ENCODE measurements at places on chromosomes 5 and 9.

DNA sequence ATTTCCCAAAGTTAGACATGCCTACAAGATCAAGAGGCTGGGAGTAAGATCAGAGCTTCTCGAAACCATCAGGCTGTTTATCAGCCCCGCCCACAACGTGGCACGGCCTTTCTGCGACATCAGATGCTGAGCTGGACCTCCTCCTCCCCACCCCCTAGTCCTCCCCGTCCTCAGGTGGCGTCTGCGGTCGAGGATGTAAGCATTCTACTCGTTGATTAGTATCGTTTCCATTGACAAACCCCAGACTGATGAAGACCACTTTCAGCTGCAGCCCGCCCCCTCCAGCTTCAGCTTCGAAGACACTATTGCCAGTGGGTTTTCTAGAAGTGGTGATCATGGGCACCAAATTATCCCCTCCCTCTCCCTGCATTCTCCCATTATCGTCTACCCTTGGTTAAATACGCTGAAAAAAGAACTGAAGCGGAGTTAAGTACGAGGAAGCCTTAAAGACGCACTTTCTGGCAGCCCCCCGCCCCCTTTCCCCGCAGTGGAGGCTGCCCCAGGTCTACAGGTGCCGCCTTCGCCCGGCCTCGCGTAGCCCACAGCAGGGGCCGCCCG is 1.1 kb downstream of the PPIC start:
- DNase-seq = no peak

GRCh38 chr5:16578474-16578883 is 38.3 kb downstream of the RETREG1 start:
- no peak for DNase-seq

GRCh38 chr9:110309681-110310080 is 28.0 kb downstream of the TXNDC8 start:
- no peak for DNase-seq

GRCh38 chr5:93622240-93622885 is 39.3 kb downstream of the NR2F1 start:
- DNase-seq = no peak

DNA sequence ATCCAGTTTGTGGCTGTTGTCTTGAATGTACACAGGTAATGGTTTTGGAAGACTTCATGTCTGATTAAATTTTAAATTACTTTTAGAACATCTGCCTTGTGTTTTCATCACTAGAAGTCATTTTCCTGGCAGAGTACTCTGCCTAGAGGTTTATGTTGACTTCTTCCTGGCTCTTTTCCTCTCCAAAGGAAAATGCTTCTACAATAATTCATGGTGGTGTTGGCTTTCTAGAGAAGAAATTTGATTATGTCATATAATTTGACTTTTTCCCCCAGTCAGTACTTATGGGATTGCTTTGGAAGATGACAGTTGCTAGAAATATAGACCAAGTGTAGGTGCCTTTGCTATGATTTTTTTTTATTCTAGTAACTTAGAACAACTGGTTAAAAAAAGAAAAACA is 46.8 kb downstream of the F2RL2 start:
- no peak for DNase-seq

DNA sequence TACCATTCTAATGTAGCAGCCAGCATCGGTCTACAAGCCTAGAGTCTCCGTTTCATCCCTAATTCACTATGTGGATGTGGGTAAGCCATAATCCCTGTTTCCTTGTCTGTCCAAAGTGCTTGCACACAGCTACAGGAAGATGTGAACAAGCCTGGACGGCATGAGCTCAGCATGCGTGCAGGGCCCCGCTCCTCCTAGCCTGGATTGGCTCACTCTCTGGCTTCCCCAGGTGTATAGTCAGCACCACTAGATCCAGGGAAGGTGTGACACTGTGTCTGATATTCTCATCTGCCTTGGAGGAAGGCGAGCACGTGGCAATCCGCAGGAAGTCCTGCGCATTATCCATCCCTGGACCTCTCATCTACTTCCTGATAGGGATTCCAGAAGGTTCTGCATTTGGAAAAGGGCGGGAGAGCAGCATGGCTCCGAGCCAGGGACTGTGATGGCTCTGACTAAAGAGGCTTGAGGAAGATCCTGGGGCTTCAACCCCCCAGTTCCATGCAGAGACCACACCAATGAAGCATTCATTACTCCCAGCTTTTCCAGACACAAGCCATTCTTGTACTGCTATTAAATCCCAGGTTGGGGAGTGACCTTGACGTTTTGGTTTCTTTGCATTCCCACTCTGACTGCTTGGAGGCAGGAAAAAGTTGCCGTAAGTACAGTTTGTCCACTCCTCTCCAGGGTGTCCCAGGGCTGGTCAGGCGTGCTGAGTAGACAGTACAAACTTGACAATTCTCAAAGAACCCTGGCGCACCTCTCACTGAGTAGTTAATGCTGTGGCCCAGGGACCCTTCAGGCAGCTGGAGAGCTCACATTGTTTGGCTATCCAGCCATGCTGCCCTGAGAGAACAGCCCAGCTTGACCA is 65.6 kb downstream of the PSD2 start:
- no peak for DNase-seq

DNA sequence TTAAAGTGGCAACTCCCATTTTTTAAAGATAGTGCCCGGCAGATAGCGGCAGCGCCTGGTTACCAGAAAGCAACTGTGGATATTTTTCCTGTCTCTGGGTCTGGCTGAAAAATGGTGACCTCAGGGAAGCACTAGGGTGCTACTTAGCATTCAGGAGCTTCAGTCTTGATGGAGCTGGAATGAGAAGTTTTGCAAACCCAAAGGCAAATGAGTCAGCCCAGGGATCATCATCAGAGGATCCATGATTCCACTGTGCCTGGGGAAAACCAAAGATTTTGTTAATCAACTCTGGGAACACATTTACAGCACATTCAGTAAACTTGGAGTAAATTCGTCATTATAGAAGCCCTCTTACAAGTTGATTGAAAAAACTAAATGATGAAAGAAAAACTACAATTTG is 26.7 kb downstream of the F2R start:
- DNase-seq = no peak

GRCh38 chr9:134536931-134537330 is 104.7 kb upstream of the COL5A1 start:
- no peak for DNase-seq

GRCh38 chr9:89533411-89534095 is 35.6 kb upstream of the SEMA4D start:
- no peak for DNase-seq

DNA sequence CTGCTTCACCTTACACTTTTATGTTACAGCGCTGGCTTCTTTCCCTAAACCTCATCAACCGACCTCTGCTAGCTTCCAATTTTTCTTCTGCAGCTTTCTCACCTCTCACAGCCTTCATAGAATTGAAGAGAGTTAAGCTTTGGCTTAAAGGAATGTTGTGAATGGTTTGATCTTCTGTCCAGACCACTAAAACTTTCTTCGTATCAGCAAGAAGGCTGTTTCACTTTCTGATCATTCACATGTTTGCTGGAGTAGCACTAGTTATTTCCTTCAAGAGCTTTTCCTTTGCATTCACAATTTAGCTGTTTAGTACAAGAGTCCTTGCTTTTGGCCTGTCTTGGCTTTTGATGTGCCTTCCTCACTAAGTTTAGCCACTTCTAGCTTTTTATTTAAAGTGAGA is 49.5 kb downstream of the NR3C1 start:
- no peak for DNase-seq

All from stimulated activated CD4-positive, alpha-beta T cell treated with anti-CD3 and anti-CD28 coated beads, Interleukin-12 subunit alpha, Interleukin-12 subunit beta, amount 100 ng/mL, for 4 hours (primary cell).